ENCODE measurements at places on chromosomes 13 and 19. TPM values are rescaled to one million over a fixed set of nuclear protein-coding genes. Genes with fewer than 3 reads are reported as not detected.

Gene PNMA8A
- total RNA-seq, result not detected

Gene HSPB6
- total RNA-seq, result not detected

Gene PCID2
- 83.6 TPM for total RNA-seq

Gene FXYD1
- not detected for total RNA-seq

Gene FGF9
- 0.40 TPM for total RNA-seq

Gene GJB2
- total RNA-seq, result 3.6 TPM

Gene RFPL4A
- total RNA-seq, result not detected

Gene MAST1
- 2.4 TPM for total RNA-seq

Gene ZNF841
- 12.9 TPM for total RNA-seq

Gene PODNL1
- total RNA-seq, result not detected

Gene CDC42EP5
- 0.61 TPM for total RNA-seq

Gene REEP6
- total RNA-seq, result 1.7 TPM

Gene IZUMO4
- 10.0 TPM for total RNA-seq

Gene CRLF1
- not detected for total RNA-seq

Gene C19orf38
- 3.6 TPM for total RNA-seq

Gene TICAM1
- 33.9 TPM for total RNA-seq

Gene ERCC1
- 123 TPM for total RNA-seq

Gene POU4F1
- 0.12 TPM for total RNA-seq

Gene SPIB
- total RNA-seq, result 1.6 TPM

Gene OVOL3
- not detected for total RNA-seq

Gene KLF1
- total RNA-seq, result 1.2 TPM

Gene SEMA6B
- total RNA-seq, result not detected

Gene CYP4F3
- total RNA-seq, result 0.09 TPM

Gene F2RL3
- not detected for total RNA-seq

Gene CTXN1
- 2.0 TPM for total RNA-seq

Gene CEACAM19
- 0.86 TPM for total RNA-seq

Gene SLC17A7
- 0.54 TPM for total RNA-seq

Gene PEAK3
- not detected for total RNA-seq

Measured in activated CD4-positive, alpha-beta T cell treated with anti-CD3 and anti-CD28 coated beads, Interleukin-2, amount 10 ng/mL, durations not matched to agents 24 days and 14 days (primary cell).